ENCODE measurements at places on chromosomes 2 and 18. TPM values are rescaled to one million over a fixed set of nuclear protein-coding genes. Genes with fewer than 3 reads are reported as not detected.

GRCh38 chr2:141660232-141660631 lies 470.6 kb downstream of the LRP1B start:
- H3K27ac ChIP-seq: no peak overlapping the region
- no peaks in the 10 kb centered on the region for H3K4me1 ChIP-seq
- no peaks in the 10 kb centered on the region for H3K27me3 ChIP-seq
- no peaks in the 10 kb centered on the region for H3K36me3 ChIP-seq
- no peak overlapping the region for H3K4me3 ChIP-seq

DNA sequence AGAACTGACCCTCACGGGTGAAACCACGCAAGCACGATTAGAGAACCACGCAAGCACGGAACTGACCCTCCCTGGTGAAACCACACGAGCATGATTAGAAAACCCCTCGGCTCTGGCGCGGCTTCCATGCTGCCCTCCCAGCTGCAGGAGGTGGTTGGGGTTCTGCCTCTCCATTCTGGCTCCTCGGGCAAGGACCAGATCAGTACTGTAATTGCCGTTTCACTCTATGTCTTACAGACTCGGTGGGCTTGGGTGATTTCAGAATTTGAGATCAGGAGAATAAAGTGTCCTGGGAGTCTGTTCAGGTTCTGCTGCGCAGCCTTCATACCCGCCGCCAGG lies 58.3 kb upstream of the KCNG2 start:
- DNase-seq: peak; percentile 17
- H3K4me1 ChIP-seq: no peaks in the 10 kb centered on the region
- H3K27ac ChIP-seq: no peak overlapping the region
- peaks cover 39% of the 10 kb centered on the region for H3K36me3 ChIP-seq
- H3K4me3 ChIP-seq: no peak overlapping the region
- H3K27me3 ChIP-seq: no peaks in the 10 kb centered on the region

DNA sequence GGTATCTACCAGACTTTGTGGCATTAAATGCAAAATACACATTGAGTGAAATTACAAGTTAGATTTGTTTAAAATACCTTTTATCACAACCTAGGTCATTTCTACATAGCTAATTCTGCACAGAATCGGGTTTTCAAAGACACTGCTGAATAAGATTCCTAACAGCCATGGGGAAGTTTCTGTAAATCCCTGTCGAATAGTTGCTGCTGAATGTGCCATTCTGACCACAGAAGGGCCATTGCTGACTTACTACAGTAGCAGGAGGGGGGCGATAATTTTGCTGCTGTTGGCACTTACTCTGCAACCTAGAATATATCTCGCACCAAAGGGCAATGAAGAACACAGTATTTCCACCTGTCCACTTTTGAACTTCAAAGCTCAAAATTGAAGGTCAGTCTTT lies 232.8 kb downstream of the TCF4 start:
- no peaks in the 10 kb centered on the region for H3K27me3 ChIP-seq
- no peak overlapping the region for H3K27ac ChIP-seq
- H3K36me3 ChIP-seq: no peaks in the 10 kb centered on the region
- no peaks in the 10 kb centered on the region for H3K4me1 ChIP-seq
- DNase-seq: no peak
- H3K4me3 ChIP-seq: no peak overlapping the region

DNA sequence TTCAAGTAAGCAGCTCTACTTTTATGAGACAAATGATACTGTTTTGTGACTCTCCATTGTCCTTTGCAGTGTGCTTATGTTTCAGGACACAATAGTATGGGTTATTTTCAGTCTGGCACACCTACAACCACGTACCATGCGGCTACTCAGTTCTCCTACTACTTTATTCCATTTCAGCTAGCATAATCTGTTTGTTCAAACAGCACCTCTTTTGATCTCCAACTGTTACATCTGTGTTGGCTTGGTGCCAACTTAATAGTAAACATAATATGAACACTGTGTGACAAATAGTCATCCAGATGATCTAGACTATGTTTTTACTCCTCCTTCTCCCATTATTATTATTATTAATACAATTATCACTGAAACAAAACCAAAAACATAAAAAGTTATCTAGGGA lies 40.5 kb downstream of the MYO3B start:
- H3K27ac ChIP-seq: no peak overlapping the region
- no peaks in the 10 kb centered on the region for H3K27me3 ChIP-seq
- no peaks in the 10 kb centered on the region for H3K4me1 ChIP-seq

GRCh38 chr2:231356466-231356844 lies 39.1 kb upstream of the B3GNT7 start:
- no peak overlapping the region for H3K27ac ChIP-seq
- H3K4me3 ChIP-seq: no peak overlapping the region
- H3K4me1 ChIP-seq: peaks cover 9% of the 10 kb centered on the region
- peak; percentile 72 for DNase-seq

GRCh38 chr18:35749701-35750100 lies 168.2 kb downstream of the GALNT1 start:
- no peak overlapping the region for H3K27ac ChIP-seq
- no peaks in the 10 kb centered on the region for H3K4me1 ChIP-seq
- DNase-seq: no peak
- H3K27me3 ChIP-seq: no peaks in the 10 kb centered on the region
- H3K36me3 ChIP-seq: no peaks in the 10 kb centered on the region
- no peak overlapping the region for H3K4me3 ChIP-seq

- no peak for DNase-seq
- peaks cover under 1% of the 10 kb centered on the region for H3K4me1 ChIP-seq
- no peaks in the 10 kb centered on the region for H3K36me3 ChIP-seq
- H3K27ac ChIP-seq: no peak overlapping the region
Observed at GRCh38 chr18:23949863-23950262, 64.7 kb upstream of the TTC39C start.

GPD2 gene
- total RNA-seq: 44.6 TPM

SLC38A11 gene
- total RNA-seq: 2.5 TPM

ALPG gene
- not detected for total RNA-seq

ACTR2 gene
- total RNA-seq: 84.4 TPM

LHCGR gene
- total RNA-seq: not detected

Measured in sigmoid colon (tissue), 7 donors.